ENCODE measurements at places on chromosomes 6 and 20.

- DNase-seq, result no peak
Measured at GRCh38 chr6:32254761-32255198, 30.9 kb upstream of the NOTCH4 start.

DNA sequence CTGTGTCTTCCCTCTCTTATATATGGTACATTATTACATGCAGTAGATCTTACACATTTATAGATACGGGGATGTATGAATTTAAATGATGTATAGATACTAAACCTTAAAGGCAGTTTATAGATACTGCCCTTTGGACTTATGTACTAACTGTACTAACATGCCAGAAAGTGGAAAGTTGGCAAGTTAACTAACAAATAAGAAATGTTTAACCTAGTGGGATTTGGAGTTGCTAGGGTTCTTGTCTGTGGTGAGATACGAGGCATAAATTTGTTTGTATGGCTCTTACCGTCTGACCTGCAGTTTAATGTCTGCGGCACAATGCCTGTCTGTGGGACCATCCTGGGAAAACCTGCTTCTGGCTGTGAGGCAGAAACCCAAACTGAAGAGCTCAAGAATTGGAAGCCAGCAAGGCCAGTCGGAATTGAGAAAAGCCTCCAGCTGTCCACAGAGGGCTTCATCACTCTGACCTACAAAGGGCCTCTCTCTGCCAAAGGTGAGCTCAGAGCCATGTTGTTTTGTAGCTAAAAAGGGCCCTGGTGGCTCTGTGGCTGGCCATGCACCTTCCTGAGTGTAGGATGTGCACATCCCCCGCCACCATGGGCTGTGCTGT lies 62.9 kb upstream of the SLC22A1 start:
- DNase-seq, result no peak

GRCh38 chr6:138999949-139000725 lies 12.1 kb upstream of the REPS1 start:
- no peak for DNase-seq

GRCh38 chr6:21441386-21441785 lies 152.2 kb upstream of the SOX4 start:
- DNase-seq, result no peak

DNA sequence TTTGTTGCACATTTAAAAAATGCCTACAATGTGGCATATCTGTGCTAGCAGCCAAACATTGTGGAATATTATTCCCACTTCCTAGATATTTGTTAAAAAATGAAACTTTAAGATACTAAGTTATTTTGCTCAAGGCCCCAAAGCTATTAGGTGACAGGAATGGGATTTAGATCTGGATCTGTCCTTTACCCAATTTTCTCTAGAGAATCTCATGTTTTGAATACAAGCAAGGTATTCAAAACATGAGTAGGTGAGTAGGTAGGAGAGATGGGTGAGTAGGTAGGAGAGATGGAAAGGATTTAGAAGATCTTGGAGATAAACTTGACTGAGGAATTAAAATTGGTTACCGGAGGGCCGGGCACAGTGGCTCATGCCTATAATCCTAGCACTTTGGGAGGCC lies 61.2 kb upstream of the AKIRIN2 start:
- no peak for DNase-seq

DNA sequence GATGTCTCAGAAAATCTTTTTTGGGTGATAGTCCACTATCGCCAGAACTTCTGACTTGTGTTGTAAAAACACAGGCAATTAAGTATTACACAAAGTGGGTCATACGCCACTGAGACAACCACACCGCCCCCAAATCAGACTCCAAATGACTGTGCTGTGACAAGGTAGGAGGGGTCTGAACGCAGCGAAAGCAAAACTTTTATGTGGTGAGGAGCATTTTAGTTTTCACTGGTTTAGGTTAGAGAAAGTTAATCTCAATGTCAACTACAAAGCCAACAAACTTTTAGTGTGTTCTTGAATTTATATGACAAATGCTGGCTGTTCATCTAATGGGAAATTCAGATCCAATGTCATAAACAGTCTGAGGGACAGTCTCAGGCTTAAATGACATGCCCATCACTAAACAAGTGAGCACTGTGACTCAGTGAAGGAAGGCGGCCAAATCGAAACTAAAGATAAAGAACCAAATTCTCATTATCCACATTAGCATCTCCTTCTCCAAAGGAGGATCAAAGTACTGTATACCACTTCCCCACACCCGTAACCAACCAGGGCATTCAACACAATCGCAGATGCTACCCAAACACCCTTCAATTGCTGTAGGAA lies 186.7 kb downstream of the GJA10 start:
- no peak for DNase-seq

GRCh38 chr20:19830211-19830785 lies 72.2 kb downstream of the RIN2 start:
- no peak for DNase-seq

DNA sequence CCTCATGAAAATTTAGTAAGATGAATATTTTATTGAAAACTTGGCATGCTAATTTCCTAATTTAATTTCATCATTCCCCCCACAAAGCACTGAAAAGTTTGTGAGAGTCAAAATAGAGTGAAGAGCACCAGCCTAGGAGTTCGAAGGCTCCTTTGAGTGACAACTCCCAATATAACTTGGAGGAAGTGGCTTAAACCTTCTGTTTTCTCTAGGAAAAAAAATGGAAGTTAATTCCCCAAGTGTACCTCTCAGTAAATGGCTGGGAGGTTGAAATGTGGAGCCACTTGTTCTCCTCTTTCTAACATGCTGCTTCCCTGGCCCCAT lies 107.3 kb downstream of the MAP3K7 start:
- DNase-seq, result no peak

GRCh38 chr6:35419417-35419816 lies 32.7 kb upstream of the FANCE start:
- peak; percentile 24 for DNase-seq

DNA sequence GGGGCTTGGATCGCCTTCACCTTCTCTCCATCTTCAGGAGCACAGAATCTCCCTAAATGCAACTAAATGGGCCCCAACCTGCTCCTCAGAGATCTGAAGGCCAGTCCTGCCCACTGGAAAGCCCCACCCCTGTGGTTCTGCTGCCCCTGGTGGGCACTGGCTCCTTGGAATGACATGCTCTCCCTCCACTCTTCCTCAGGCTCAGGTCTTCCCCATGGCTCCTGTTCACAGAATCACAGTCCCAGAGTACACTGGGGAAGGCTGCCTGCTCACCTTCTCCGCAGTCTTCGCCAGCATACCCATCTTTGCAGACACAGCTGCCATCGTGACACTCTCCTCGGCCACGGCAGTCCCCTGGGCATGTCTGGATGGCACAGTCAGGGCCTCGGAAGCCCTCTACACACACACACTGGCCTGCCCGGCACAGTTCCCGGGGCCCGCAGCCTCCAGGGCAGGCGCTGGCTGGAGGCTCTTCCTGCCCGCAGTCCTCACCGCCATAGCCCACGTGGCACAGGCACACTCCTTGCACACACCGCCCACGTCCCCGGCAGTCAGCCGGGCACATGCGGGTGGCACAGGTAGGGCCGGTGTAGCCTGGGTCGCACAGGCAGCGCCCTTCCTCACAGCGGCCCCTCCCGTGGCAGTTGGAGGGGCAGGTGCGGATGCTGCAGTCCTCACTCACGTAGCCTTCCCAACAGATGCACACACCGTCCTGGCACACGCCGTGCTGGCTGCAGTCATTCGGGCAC lies 13.6 kb downstream of the TNXB start:
- DNase-seq, result no peak

GRCh38 chr20:64106435-64106961 lies 867 bp downstream of the NPBWR2 start:
- DNase-seq, result no peak

- DNase-seq, result no peak
Measured at GRCh38 chr6:21367148-21367547, 226.4 kb upstream of the SOX4 start.

- DNase-seq, result no peak
Measured at GRCh38 chr6:27847706-27848105, 64.5 kb downstream of the OR2B2 start.

GRCh38 chr6:159107451-159108260 lies 61.5 kb upstream of the FNDC1 start:
- no peak for DNase-seq

Data from AG04449 (cell line).